ENCODE measurements at places on chromosomes 5 and 9.

- no peak for DNase-seq
Measured at GRCh38 chr5:83937837-83938236, 217.2 kb upstream of the HAPLN1 start.

GRCh38 chr5:56737951-56738606, 77.3 kb upstream of the MAP3K1 start:
- peak; percentile 9 for DNase-seq

DNA sequence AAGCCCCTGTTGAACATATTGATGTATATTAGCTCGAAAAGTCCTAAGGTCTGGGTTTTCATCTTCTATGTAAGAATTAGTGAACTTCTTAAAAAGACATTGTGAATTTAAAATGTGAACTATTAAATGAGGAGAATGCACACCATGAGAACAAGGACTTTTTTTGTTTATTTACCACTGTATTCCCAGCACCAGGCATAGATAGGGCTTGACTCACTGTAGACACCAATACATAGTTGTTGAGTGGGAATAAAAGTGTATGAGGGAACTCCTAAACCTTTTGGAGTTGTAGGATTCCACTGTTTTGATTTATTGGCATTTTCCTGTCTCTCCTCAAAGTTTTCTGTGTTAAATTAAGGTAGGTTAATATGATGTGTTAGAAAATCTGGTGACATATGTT, 40.3 kb downstream of the NNT start:
- DNase-seq, result no peak

GRCh38 chr5:5932824-5933223, 445.5 kb downstream of the MED10 start:
- DNase-seq, result no peak

DNA sequence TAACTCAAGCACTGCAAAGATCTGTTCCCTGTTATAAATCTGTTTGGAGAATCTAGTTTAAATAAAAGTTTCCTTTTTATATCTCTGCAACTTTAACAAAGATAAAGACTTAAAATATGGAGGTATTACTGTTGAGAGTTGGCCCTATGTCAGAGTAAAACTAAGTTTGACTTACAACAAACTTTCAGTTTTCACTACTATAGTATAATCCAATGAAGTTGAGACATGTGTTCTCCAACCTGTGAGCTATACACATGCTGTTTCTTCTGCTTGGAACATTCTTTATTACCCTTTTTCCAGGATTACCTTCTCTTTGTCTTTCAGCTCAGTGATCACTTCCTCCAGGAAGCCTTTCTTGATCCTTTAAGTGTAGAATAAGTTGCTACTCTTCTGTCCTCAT, 1109.3 kb downstream of the MAT2B start:
- DNase-seq, result no peak

DNA sequence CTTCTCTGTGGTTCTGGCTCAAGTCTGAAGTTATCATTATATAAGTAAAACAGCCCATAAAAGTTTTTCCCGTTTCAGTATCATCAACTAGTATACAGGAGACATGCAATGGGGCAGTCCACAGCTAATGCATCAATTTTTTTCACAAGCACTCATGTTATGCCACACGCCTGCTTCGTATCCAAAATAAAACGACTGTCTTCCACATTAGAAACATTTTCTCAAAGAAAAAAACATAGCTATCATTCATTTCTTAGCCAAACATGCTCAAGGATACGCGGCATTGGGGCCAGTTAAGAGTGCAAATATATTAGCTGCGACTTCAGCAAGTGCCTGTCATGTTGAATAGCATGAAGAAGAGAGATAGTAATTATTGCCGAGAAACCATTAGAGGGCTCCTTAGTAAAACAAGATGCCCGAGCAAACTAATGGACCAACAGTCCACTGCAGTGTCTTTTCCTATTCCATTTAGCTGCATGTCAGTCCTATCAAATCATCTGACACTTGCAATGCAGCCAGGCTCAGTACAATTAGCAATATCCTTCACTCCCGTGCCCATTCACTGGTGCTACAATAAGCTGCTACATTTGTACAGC, 68.5 kb downstream of the BNC2 start:
- DNase-seq, result no peak

DNA sequence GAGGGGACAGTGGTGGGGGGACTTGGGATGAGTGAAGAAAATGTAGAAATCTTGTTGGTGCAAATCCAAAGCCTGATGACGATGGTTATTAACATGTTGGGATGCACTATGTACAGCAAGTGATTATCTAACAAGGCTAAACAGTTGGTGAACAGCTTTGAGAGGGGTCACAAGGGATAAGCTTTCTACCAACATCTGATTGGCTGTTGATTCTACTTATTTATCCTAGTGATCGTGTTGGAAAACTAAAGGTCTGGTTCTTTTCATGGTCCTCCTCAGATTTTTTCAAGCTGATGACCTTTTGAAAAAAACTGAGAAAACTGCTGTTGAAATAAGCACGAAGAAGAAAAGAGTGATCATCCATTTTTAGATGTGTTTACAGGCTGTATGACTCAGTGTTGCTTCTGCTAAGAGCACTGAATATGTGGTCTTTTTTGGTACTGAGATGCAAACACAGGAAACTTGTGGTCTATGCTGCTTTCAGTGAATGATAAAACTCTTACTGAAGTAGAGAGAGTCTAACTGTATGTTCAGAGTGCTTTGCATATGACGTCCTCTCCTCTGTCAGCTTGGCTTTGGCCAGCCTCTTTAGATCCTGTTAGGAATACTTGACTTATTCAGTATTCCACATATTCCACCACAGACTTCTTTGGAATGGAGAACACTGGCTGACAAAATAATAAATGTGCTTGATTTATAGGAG, 174.8 kb downstream of the SLF1 start:
- peak; percentile 13 for DNase-seq

GRCh38 chr5:124102486-124102885, 590.5 kb downstream of the CSNK1G3 start:
- no peak for DNase-seq

GRCh38 chr5:9691261-9691660, 61.1 kb upstream of the TAS2R1 start:
- no peak for DNase-seq

DNA sequence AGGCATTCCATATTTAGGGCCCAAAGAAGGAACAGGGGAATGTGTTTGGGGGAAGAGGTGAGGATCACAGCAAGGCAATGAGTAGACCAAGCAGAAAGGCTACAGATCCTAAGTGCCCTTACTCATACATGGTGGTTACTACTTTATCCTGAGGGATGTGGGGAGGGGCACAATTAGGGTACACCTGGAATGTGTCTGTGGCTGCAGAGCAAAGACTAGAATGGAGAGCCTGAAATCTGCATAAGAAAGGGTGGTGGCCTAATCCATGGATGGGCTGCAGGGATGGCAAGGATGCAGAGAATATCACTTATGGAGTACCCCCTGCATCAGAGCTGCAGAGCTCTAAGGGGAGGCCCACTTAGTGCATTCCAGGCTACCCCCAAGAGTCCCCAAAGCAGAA, 352.6 kb upstream of the TRPC7 start:
- no peak for DNase-seq

DNA sequence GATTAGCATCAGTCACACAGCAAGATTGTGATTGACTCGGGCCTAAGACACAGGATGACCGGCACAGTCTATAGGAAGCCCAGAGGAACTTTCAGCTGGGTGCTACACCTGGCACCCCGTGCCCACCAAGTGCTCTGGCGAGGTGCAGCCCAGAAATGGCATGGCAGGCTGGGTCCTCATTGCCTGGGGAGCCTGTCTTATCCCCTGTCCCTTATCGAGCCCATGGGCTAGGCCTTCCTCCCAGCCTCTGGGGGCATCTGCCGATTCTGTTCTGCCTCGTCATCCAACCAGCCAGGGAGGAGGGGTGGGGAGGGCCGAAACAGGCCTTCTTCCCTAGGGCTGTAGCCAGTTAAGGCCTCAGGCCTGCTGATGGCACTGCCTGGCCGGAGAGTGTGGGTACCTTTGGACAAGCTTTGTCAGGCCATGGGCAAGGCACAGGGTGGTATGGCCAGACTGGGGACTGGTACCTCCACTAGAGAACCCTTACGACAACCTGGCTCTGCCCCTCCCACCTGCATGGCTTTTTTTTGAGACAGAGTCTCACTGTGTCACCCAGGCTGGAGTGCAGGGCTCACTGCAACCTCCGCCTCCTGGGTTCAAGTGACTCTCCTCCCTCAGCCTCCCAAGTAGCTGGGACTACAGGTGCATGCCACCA, 1.6 kb downstream of the GRK6 start:
- DNase-seq, result peak; percentile 50

GRCh38 chr9:109440117-109440515, 58.0 kb downstream of the PTPN3 start:
- DNase-seq, result peak; percentile 6

- DNase-seq, result no peak
Measured at GRCh38 chr9:122846371-122846940, 18.1 kb upstream of the PDCL start.

DNA sequence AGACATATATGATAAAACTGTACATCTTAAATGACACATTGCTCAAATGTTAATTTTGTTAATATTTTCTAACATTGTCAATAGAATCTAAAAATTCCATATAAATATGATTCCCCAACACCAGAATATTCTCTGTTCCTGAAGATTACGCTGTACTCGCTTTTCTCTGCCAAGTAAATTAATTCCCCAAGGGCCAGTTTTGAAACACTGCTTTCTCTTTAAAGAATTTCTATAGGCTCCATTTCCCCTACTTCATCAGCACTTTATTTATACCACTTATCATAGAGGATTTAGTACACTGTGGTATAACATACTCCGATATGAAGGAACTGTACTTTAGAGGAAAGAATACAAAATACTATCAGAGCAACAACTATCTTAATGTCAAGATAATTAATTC, 101.4 kb upstream of the ACOT12 start:
- DNase-seq, result no peak

- DNase-seq, result no peak
Measured at GRCh38 chr5:134541736-134542376, 16.4 kb downstream of the JADE2 start.

All from inflammatory macrophage (primary cell).